ENCODE measurements at places on chromosomes 3 and 15. TPM values are rescaled to one million over a fixed set of nuclear protein-coding genes. Genes with fewer than 3 reads are reported as not detected.

DNA sequence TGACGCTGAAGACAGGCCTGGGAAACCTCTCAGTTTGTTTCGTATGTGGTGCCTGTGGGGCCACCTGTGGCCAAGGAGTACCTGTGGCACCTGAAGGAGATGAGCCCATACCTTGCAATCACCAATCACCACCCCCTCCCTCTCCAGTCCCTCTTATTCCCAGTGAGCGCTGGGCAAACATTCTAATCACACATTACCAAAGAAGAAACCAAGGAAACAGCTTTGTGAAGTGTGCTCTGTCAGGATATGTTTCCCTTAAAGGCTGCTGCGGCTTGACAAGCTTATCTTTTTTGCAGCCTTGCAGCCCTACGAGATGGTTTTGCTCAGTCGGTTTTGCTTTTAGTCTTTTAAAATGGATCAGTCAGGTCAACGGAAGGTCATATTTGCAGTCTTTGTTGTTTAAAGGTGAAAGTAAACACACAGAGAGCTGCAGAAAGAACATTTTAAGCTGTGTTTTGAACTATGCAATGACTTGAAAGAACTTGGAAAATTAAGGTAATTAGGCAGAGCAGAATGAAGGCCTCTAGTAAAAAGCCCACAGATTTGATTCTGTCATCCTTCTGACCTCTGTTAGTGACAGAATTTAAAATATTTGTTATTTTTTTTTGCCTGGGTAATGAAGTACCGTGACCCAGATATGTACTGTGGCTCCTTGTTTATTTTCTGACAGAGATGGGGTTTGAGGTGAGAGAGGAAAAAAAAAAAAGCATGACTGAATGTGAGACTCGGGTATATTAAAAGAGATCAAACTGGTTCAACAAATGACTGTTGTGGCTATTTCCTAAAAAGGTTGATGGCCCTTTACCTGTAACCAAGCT is 461.4 kb downstream of the NSUN3 start:
- peak; percentile 9 for DNase-seq

DNA sequence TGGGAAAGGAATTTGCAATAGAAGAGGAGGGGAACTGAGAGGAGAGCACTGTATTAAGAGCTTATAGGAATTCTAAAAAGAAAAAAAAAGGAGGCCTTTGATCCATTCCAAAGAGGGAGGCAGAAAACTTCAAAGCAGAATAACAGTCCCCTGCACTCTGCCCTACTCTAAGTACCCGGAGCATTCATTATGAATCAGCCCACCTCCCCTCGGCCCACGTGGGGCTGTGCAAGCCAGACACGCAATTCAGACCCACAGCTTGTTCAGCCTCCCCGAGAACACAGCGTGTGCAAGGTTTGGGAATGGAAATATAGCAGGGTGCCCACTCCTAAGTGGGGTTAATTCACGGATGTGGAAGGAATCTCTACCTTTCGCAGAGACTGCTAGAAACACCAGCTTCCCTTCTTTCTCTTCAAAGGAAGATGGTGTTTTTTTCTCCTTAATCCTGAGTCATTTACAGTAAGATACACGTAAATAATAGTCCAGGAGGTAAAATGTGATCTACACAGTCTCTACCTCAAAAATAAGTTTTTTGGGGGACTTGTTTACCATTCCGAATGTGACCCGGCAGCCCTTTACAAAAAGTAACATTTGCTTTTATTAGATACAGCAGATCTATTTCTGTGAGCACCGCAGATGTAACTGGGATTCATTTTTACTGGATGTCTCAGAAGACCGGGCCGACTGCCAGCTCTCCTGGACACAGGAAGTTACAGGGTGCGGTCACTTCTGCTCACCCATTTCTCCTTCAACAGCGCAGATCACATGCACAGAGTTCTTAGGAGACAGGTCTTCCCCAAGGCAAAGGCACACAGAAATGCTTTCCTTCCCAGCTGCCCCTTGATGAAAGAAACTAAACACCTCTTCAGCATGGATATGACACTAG is 768.5 kb upstream of the CFAP20DC start:
- DNase-seq = no peak

Gene FAM227B
- 8.3 TPM for total RNA-seq

DNA sequence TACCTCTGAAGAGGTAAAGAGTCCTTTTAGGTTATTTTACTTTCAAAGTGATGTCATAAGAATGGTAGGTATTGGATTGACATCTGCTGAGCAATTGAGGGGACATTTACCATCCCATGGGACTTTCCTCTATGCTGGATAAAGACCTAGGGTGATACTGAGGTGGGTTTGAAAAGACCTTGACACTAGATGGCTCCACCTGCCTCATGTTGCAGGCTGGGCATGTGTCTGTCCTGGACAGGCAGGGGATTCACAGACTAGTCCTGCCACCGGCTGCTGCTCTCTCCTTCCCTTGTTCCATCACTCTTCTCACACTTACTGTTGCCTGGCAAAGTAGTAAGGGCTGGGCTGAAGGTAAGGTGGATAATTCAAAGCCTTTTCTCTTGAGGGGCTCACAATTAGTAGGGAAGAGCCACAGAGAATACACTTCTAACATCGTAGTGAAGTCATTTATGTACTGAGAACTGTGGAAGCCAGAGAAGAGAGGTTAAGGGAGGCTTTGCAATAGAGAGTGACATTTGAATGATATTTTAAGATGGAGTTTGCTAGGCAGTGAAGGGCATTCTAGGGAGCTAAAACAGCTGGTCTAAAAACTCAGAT is 27.7 kb downstream of the TRAK1 start:
- no peak for DNase-seq

- no peak for DNase-seq
These were observed 306.2 kb upstream of the DPPA4 start for GRCh38 chr3:109643590-109643989.

Gene ARHGAP31
- 0.84 TPM for total RNA-seq

GRCh38 chr15:29222129-29222853 is 47.3 kb downstream of the NSMCE3 start:
- DNase-seq = no peak

Gene ARGFX
- total RNA-seq = not detected

GRCh38 chr3:124429129-124429815 is 301.0 kb upstream of the UMPS start:
- no peak for DNase-seq

- DNase-seq = no peak
These were observed 40.8 kb upstream of the CD47 start for GRCh38 chr3:108131475-108132134.

Gene CRYGS
- total RNA-seq = 3.9 TPM

DNA sequence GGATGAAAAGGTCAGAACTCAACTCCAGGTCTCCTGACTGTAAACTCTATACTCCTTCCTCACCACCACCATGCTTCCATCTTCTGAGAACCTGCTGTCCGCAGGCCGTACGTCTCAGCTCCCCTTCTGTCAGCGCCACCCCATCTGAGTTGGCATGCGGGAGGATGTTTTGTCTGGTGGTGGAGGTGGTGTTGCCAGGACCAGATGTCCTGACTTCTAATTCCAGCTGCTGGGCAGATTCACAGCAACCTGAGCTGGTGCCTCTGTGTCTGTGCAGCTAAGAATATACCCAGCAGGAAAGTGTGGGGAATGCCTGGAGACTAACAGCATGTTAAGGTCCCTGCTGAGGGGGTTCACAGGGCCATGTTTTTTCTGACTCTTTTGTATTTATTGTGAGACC is 23.2 kb downstream of the PLA1A start:
- no peak for DNase-seq

Gene MESP1
- total RNA-seq = 0.50 TPM

GRCh38 chr3:189171707-189172106 is at the start of gene TPRG1:
TPRG1 (plus strand) TSS chr3:189171971; CDS start chr3:189207385, 35,414 bp downstream.
- DNase-seq = no peak

GRCh38 chr3:180825964-180826363 is 86.5 kb upstream of the FXR1 start:
- DNase-seq = no peak

GRCh38 chr15:94395640-94396039 is 164.3 kb downstream of the MCTP2 start:
- no peak for DNase-seq

GRCh38 chr3:41318520-41318919 is 119.2 kb downstream of the CTNNB1 start:
- no peak for DNase-seq

GRCh38 chr3:63090656-63091055 is 187.5 kb upstream of the SYNPR start:
- no peak for DNase-seq

GRCh38 chr3:148006508-148006907 is 597.3 kb downstream of the ZIC1 start:
- no peak for DNase-seq

DNA sequence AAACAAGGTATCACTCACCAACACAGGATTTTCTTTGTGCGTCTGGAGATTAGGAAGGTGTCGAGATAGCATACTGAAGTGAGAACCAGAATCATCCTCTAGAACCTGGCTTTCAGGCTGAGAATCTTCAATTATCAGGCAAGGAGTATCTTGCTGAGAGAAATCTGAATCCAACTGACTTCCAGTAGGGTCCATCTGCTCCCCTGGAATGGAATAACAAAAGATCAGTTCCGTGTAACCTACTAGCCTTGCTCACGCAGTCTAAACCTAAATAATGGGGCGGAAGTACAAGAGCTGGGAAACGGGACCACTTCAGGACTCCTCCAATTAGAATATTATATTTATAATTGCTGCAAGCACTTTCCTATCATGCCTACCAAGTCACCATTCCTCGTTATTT is 690 bp downstream of the TP53BP1 start:
- DNase-seq = no peak

Gene CHRNA5
- total RNA-seq = 8.1 TPM

DNA sequence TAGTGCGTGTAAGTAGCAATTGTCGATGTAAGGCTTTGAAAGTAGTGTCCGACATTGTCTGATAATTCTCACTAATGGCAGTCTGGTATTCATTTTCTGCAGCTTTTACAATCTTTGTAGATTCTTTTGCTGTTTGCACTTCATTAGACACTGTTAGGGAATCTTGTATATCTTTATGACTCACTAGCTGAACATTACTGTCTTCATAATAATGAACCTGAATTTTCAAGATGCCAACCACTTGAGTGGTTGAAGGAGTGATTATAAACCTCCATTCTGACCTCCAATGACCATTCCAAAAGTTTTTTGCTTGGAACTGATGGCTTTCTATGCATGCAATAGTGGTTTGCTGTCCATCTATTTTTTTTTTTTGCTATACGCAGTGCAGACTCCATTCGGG is 76.4 kb upstream of the MFGE8 start:
- DNase-seq = no peak

Gene FETUB
- not detected for total RNA-seq

DNA sequence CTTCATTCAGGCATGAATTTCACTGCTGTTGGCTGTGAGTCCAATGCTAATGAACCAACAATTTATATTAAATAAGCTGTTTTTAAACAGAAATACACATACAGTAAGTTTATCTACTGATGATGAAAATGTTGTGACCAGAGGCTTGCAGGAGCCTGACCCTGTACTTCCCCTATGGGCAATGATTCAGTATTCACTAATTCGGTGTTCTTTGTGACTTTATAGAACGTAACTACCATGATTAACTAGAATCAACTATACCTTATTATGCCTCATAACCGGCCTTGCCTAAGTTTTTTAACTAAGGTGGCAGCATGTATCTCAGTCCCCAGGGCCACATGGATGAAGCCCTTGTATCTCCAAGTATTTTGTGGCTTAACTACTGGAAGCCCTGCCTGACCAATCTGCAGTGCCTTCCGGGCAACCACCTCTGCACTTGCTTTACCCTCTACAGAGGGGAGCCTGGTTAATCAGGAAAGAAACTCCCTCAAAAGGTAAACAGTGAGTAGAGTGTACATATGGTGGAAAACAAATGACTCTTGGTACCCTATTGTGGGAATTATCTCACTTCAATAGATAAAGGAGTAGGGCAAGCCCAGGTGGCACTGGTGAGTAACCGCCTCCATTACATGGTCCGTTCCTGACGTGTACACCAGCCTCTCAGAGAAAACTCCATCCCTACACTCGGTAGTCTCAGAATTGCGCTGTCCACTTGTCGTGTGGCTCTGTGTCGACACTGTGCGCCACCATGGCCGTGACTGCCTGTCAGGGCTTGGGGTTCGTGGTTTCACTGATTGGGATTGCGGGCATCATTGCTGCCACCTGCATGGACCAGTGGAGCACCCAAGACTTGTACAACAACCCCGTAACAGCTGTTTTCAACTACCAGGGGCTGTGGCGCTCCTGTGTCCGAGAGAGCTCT is 11.6 kb upstream of the CLDN18 start:
- DNase-seq = no peak

GRCh38 chr3:17840651-17841050 is 98.2 kb upstream of the TBC1D5 start:
- DNase-seq = no peak

DNA sequence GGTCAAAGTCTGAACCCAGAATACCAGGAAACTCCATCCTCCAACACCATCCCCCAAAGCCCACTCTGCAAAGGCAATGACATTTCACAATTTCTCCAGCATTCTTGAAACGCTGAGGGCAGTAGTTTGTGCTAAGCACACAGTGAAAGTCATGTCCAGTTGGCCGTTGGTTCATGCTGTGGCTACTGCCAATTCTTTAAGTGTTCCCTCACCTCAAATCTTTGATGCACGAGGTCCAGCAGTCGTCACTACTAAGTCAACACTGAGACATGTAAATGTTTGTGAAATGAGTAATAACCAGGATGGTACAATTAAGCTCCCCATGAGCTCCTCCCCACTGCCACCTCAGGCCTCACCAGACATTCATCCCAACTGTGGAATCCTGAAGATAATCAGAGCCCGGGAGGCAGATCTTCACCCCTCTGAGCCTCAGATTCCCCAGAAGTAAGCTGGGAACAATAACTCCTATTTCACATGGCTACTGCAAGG is 7.0 kb downstream of the SUCLG2 start:
- DNase-seq = no peak

DNA sequence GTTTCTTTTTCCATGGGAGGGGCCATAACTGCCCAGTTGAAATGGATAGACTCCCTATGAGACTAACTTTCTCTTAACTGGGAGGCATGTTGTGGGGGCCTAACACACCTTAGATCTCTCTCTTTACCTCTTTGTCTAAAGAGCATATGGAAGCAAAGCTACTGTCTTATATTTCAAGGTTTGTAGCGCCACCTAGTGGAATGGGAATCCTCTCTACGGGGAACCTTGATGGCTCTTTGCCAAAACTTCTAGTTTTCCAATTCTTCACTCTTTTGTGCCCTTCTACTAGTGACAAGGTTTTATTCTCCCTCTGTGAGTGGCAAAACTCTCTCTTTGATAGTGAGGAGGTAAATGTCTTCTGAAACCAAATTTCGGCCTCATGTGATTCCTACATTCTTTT is 1030.4 kb upstream of the CADM2 start:
- DNase-seq = no peak

GRCh38 chr15:45391746-45392583 is 13.6 kb upstream of the GATM start:
- no peak for DNase-seq

Data from progenitor cell of endocrine pancreas (in vitro differentiated cells).